ENCODE measurements at places on chromosomes 5 and 9.

GRCh38 chr5:172403189-172403796, 51.0 kb downstream of the SH3PXD2B start:
- DNase-seq: peak; percentile 80

GRCh38 chr9:93962017-93962416, 6.9 kb upstream of the BARX1 start:
- DNase-seq: no peak

GRCh38 chr9:16763946-16764345, 106.5 kb downstream of the BNC2 start:
- no peak for DNase-seq

DNA sequence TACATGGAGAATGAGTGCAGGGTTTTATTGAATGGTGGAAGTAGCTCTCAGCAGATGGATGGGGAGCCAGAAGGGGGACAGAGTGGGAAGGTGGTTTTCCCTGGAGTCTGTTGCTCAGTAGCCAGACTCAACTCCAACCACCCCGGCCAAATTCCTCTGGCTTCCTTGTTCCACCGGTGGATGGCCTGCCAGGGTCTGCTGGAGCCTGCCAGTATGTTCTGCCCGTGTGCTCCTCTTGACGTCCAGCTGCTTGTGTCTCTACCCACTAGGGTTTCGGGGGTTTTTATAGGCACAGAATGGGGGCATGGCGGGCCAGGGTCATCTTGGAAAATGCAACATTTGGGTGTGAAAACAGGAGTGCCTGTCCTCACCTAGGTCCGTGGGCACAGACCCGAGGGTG, 51.4 kb upstream of the KLF9 start:
- no peak for DNase-seq

GRCh38 chr5:66904189-66904588, 292.4 kb downstream of the CD180 start:
- DNase-seq: no peak

GRCh38 chr5:93053825-93054224, 527.2 kb downstream of the NR2F1-AS1 start:
- DNase-seq: no peak

DNA sequence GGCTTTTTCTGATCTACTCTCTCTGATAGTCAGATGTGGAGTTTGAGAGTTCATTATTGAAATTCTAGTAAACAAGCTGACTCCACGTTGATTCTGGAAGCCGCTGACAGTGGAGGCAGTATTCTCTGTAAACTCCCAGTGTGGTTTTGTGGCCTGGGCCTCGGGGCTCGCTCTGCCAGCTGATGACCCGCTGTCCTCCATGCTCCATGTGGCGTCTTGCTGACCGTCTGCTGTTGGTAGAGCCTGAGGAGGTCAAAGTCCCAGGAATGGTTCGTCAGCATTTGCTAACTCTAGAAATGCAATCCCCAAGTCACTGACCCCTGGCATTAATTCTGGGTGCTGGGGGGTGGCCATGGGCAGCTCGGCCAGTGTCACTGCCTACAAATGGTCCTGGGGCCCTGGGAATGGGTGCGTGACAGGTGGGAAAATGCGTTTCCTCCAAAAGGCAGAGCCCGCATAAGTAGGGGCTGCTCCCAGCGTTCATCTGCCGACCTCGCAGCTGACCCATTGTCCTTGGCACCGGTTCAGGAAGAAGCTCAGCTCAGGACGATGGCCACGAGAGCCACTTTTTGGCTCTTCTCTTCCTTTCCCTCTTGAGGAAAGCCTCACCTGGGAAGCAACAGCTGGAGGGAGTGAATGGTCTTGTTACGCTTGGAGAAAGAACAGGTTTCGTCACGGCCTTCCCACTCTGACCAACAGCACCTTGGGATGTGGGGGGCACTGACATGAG, 55.1 kb downstream of the MRPL36 start:
- DNase-seq: no peak

DNA sequence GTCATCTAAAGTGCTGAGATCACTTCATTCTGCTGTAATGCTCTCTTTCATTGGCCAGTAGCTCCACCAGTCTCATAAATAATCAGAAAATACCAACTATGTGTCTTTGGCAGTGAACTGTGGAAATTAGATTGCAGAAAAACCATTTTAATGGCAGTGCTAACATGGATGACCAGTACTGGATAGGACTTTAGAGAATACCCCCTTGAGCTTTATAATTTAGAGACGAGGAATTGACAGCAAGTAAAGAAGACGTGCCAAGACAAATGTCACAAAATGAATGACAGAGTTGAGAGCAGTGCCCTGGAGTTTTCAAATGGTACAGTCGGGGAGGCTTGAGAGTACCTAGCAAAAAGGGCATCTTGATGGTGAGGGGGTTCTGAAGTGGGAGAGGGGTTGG, 5.8 kb downstream of the MSANTD3 start:
- DNase-seq: no peak

DNA sequence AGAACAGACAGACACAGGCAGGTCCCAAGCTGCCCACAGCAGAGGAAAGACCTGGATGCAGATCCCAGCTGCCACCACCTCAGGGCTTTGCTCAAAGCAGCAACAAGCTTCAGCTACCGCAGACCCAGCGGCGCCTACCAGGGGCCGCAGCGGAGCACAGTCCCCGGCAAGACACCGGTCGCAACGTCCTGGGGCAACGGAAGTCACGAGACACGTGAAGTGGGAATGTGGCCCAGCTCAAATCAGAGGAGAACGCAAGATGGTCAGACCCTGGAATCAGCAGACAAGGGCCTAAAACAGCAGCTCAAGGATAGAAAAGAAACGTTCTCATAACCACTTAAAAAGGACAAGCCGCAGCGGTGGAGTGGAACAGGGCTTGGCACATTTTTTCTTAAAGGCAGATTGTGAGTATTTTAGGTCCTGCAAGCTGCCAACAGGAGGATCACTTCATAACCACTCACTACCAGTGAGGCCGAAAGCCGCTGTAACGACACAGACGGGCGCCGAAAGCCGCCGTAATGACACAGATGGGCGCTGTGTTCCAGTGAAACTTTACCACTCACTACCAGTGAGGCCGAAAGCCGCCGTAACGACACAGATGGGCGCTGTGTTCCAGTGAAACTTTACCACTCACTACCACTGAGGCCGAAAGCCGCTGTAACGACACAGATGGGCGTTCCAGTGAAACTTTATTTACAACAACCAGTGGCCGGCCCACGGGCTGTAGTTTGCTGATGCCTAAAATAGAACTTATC, 21.7 kb downstream of the SLC9A3 start:
- DNase-seq: no peak

DNA sequence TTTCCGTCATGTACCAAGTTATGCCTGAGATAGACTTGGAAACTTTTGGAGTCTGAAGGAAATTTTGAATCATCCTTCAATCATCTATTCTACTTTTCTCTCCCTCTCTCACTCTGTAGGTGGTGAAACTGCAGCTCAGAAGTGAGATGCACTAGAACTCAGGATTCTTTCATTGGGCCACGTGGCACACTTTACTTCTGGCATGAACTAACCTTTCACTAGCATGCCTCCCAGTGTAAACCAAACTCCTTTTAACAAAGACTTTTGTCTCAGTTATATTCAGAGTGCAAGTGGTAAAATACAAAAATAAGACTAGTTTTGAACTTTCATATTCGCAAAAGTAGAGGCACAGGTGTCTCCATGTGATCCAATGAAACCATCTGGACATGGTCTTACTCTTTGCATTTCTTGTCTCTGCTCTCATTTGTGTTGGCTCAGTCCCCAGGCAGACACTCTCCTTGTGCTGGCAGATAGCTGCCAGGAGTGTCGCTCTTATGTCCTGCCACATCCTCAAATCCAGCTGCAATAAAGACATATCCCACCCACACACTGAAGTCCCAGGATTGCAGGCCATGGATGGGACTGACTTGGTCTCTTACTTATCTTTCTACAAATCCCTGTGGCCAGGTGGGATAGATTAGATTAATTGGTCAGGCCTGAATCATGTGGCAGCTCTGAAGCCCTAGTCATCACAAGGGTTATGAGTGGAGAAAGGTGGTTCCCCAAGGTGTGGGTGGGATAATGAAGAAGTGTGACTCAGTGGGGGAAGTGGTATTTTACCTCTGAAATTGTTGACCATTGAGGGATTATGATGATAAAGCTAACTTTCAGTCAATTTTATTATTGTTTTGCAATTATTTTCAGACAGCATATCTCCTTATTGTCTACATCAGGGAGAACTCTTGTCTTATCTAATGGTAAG, 267.5 kb downstream of the GABRB2 start:
- no peak for DNase-seq

- no peak for DNase-seq
Observed at GRCh38 chr5:172407822-172408221, 46.5 kb downstream of the SH3PXD2B start.

GRCh38 chr5:34533582-34534522, 122.3 kb upstream of the RAI14 start:
- no peak for DNase-seq

- no peak for DNase-seq
Observed at GRCh38 chr9:83698976-83699585, 8.7 kb downstream of the UBQLN1 start.

- no peak for DNase-seq
Observed at GRCh38 chr9:132946631-132947295, 2.3 kb upstream of the TSC1 start.

DNA sequence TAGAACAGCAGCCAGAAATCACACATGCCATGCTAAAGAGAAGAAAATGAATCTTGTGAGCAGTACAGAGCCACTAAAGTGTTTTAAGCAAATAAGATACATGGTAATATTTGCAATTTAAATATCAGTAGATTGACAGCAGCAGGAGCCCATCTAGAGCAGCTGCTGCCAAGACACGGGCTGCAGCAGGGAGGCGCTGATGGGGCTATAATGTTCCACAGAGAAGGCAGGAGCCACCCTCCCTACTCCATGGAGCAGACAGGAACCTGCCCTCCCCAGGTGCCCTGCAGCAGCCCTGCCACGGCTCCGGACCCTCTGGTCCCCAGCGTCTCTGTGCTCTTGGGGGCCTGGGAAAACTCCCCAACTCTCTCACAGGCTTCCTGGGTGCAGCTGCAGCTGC, 224.1 kb upstream of the ISL1 start:
- DNase-seq: no peak

DNA sequence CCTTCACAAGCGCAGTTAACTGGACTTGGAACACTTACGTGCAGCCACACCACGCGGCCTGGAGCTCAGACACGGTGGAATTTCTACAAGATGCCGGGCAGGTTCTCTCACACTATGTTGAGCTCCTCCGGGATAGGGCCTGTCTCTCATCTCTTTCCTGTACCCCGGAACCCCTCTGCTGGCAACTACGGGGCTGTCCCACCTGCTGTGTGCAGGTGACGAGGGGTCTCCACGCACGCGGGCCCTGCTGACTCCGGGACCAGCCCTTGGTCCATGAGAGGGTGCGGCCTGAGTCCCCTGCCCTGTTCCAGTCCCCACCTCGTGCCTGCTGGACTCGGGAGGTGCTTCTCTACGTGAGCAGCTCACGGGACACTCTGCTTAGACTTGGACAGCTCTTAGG, 40.1 kb downstream of the SLC6A3 start:
- no peak for DNase-seq

- no peak for DNase-seq
Observed at GRCh38 chr5:1168796-1169195, 32.6 kb upstream of the SLC6A19 start.

DNA sequence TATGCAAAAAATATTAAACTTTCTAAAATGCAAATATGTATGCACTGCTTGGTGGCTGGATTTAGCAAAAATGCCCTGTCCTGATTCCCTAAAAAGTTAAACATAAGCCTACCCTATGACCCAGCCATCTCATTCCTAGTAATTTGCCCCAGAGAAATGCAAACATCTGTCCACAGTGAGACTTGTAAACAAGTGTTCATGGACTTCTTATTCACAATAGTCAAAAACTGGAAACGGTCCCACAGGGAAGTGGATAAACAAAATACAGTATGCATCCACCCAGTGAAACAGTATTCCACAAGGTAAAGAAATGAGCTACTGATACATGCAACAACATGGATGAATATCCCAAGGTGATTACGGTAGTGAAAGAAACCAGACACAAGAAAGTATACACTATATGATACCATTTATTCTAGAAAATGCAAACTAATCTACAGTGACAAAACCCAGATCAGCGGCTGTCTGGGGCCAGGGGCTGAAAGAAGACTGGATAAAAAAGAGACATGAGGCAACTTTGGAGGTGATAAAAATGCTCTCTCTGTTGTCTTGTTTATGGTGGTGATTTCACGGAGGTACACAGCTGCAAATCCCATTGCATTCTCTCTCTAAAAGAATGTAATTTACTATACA, 277.3 kb downstream of the GLIS3 start:
- DNase-seq: no peak

Data from hippocampal formation (tissue), 2 donors.